ENCODE measurements at places on chromosomes 4 and X. TPM values are rescaled to one million over a fixed set of nuclear protein-coding genes. Genes with fewer than 3 reads are reported as not detected.

DNA sequence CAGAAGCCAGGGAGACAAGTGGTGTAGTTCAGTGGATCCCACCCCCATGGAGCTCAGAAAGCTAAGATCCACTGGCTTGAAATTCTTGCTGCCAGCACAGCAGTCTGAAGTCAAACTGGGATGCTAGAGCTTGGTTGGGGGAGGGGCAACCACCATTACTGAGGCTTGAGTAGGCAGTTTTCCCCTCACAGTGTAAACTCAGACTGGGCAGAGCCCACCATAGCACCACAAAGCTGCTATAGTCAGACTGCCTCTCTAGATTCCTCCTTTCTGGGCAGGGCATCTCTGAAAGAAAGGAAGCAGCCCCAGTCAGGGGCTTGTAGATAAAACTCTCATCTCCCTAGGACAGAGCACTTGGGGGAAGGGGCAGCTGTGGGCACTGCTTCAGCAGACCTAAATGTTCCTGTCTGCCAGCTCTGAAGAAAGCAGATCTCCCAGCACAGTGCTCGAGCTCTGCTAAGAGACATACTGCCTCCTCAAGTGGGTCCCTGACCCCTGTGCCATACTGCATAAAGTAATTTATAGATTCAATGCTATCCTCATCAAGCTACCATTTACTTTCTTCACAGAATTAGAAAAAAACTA, 163.2 kb downstream of the HHIP start:
- DNase-seq = no peak

DNA sequence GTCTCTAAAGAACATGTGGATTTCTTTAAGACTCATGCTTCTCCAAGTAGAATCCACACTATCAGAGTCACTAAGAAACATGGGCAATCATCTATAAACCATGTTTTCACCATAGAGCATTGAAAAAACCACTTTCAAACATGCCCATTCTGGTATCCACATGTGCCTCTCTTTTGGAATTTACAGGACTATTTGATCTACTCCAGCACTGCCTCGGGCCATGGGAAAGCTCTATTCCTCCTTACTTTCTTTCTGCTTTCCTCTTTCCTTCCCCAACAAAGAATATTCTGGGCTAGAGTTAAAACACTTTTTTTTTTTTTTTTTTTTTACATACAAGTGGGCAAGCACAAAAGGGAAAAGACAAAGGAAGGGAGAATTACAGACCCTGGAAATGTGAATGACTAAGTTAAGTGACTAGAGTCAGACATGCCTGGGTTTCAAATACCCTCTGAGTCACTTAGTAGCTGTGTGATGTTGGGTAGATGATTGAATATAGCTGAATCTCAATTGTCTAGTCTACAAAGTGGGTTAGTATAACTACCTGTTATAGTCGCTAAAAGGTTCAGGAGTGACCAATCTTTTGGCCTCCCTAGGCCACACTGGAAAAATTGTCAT, 847.7 kb upstream of the INTU start:
- no peak for DNase-seq

IGFBP7 gene
- polyA plus RNA-seq = 336 TPM

- no peak for DNase-seq
These were observed 92.0 kb upstream of the TLR2 start for GRCh38 chr4:153592064-153592463.

DNA sequence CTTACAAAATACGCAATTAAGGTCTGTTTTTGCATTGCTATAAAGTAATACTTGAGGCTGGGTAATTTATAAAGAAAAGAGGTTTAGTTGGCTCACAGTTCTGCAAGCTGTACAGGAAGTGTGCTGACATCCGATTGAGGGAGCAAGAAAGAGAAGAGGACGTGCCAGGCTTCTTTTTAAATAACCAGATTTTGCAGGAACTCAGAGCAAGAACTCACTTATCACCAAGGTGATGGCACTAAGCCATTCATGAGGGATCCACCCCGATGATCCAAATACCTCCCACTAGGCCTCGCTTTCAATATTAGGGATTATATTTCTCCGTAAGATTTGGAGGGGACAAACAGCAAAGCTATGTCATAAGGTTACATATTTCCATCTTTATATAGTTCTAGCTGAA, 456.7 kb downstream of the GLUD2 start:
- DNase-seq = no peak

DNA sequence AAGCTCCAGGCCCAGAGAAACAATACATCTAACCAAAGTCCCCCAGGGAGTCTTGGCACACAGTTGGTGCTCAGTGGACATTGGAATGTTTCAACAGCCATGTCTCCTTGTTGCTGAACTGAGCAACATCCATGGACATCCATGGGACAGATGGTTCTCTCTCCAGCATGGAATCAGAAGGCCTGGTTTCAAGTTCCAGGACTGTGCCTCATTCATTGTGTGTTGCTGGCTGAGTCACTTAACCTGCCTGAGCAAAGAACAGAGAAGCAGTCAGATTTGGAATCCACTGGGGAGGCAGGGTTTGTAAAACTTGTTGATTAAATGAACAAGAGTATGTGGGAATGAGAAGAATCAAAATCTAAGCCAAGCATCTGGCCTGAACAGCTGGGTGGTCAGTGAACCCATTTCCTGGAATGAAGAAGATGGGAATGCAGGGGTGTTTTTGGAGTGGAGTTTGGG, 147.9 kb downstream of the CHIC2 start:
- DNase-seq = no peak

- DNase-seq = no peak
These were observed 4.1 kb downstream of the ARMCX2 start for GRCh38 chrX:101655534-101655933.

FAM184B gene
- polyA plus RNA-seq = 0.22 TPM

DNA sequence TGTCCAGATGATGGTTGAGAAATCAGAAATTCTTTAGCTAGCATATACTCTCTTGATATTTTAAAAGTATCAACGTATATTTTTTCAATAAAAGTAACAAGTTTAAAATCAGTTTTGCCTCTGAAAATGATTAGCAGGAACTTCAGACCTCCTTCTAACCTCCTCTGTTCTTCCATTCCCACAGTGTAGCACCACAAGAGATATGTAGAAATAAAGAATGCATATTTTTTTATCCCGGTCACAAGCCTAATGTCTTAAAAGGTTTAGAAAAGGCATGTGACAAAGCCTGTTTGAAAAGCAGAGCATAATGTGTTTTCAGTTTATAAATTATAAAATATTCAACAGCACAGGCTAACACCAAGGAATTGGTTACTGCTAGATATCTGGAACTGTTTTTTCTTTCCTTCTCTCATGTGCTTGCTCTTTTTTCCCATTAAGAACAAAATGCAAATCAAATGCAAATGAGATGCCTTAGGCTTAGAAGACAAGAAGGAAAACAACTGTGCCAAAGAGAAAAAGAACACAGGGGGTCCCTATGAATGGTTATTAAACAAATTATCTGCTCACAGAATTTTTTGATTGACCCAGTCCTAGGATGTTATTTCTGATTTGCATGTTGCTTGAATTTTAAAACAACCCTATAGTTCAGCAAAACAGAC, 351.7 kb upstream of the FAM241A start:
- DNase-seq = no peak
